ENCODE measurements at places on chromosomes 11 and 22. TPM values are rescaled to one million over a fixed set of nuclear protein-coding genes. Genes with fewer than 3 reads are reported as not detected.

KCNC1 gene
- total RNA-seq, result not detected

MTMR2 gene
- 34.9 TPM for total RNA-seq

ZNF280B gene
- total RNA-seq, result 3.3 TPM

ELF5 gene
- not detected for total RNA-seq

AIFM3 gene
- total RNA-seq, result 0.65 TPM
